ENCODE measurements at places on chromosomes 5 and 9. TPM values are rescaled to one million over a fixed set of nuclear protein-coding genes. Genes with fewer than 3 reads are reported as not detected.

The TRIP13 gene
- total RNA-seq = 4.4 TPM

The ANKRD33B gene
- 8.3 TPM for total RNA-seq

The CATSPER3 gene
- 0.09 TPM for total RNA-seq

The RNF208 gene
- 0.45 TPM for total RNA-seq

The AQP3 gene
- 1.9 TPM for total RNA-seq

DNA sequence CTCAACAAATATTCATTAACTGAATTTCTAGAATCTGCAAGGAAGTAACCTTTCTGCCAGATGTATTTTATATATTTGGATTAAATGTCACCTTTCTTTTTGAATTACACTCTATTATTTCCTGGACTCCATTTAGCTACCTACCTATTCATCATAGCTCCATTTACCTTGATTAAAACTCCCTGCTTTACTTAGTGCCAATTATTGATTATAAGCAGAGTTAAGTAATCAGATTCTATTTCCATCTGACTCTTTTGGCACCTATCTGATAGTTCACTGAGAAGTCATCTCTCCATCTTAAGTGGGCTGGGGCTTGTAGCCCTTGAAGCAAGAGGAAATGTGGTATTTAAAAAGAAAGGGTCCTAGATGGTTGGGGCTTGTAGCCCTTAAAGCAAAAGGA lies 88.6 kb downstream of the TRPM3 start:
- no peak for DNase-seq

- DNase-seq = peak; percentile 50
These were observed 5.8 kb downstream of the ANXA6 start for GRCh38 chr5:151151793-151152192.

- no peak for DNase-seq
These were observed 379 bp upstream of the LRRTM2 start for GRCh38 chr5:138875552-138875875.

DNA sequence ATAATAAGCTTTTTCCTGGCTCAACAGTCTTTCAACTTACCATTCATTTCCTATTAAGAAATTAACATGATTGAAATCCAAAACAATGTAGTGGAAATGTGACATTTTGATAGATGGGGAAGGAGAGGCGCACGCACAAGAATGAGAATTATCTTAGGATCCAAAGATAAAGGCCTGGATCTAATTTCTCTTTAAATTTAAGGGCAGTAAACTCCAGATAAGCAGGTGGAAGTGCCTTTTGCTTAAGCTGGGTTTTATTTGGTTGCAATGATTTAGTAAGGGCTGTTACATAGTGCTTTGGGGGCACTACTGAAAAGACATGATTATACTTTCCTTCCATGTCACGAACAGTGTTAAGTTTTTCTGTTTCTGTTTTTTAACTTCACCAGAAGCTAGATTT lies 17.3 kb downstream of the EQTN start:
- DNase-seq = no peak

DNA sequence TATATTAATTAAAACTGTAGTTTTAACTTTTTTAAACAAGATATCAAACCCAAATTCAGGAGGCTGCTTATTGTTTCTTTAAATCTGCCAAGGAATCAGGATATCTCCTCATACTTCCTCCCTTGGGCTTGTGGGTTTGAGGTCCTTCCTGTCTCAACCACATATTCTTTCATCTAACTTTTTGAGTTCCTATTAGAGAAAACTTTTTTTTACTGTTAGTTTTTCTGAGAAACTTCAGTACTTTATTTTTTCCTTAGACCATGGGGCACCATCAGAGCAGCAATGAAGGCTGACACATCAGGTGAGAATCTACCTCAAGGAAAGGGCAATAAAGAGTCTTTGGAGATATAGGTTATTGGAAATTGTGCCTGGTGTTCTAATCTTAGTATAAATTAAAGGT lies 56.7 kb downstream of the TSSK1B start:
- DNase-seq = peak; percentile 40

DNA sequence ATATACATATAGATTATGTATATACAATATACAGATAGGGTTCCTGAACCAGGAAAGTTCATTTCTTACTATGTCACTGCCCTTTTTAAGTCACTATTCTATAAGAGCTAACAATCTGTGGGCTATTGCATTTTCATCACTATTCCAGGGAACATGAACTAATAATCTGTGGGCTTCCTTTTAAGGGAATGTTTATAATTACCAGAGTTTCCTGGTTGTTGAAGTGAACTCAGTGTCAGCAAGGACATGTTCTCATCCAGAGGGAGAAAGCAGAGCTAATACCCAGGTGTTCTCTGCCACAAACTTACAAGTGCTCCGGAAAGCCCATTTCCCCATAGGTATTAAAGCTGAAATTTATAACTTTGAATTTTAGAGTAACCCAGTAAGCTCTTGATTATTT lies 69.6 kb downstream of the CWC27 start:
- DNase-seq = no peak
